Naive thymus-derived CD4-positive, alpha-beta T cell (primary cell): ENCODE measurements at places on chromosomes 5 and 9.

DNA sequence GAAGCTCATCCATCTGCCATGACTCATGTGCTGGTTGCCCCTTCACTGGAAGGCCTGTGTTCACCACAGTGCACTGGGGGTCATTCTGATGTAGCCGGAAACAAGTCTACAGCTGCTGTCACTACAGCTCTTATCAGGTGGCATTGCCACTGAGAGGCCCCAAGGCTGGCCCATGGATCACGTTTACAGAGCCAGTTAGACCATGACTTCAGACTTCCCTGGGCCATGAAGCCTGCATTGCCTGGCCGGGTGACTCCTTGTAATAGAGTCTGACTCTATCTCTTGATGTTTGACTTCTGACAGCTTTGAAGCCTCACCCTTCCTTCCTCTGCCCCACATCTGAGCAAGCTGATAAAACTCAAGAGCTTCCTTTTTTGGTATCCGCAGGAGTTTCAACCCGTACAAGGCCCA lies 473.5 kb upstream of the DAP start:
- peak; percentile 14 for DNase-seq

DNA sequence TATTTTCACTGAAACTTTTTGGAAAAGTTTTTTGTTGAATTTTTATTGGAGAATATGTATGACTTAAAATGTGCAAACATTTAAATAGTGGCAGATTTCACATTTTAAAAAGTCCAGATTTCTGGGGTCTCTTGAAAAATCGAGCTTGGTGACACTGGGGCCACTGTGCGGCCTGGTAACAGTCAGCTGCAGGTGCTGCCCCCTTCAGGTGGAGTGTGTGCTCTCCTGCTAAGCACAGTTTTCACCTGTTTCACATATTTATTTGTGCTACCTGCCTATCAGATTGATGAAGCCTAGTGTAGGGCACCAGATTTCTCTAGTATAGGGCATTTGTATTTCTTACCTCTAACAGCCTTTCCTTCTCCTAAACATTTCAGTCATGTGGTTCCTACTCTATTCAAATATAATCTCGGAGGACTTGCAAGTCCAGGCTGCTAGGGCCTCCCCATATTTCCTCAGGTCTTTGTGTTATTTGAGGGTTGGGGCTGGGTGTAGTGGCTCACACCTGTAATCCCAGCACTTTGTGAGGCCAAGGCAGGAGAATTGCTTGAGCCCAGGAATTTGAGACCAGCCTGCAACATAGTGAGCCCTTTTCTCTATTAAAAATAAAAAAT lies 95.8 kb upstream of the KLF9 start:
- DNase-seq, result no peak

GRCh38 chr5:17079562-17079961 lies 137.9 kb upstream of the BASP1 start:
- DNase-seq, result no peak

DNA sequence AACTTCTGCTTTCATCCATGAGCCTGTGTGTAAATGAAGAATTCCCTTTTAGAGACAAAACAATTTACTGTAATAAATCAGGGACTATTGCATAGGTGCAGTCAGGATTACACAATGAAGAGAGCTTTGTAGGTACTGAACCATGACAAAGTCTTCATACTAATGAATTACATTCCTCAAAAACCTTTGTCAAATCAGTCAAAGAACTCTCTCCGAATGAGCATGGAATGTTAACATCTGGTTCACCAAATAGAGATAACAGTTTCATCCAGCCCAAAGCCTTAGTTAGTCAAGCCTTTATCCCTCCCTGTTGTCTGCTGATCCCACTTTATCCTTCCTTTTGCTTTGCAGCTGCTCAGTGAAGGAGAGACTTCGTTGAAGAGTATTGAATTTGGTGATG lies 62.9 kb upstream of the DMRTA1 start:
- DNase-seq, result no peak

DNA sequence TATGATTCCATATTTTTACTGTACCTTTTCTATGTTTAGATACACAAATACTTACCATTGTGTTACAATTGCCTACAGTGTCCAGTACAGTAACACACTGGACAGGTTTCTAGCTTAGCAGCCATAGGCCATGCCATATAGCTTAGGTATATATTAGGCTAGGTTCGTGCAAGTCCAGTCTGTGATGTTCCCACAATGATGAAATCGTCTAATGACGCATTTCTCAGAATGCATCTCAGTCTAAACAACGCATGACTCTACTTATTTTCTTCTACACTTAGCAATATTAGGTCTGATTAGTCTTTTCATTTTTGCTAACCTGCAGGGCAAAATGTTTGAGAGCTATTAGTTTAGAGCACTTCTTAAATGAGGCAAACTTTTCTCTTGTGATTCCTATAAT lies 22.7 kb downstream of the OR2S2 start:
- no peak for DNase-seq

GRCh38 chr9:73219985-73220626 lies 68.4 kb downstream of the ANXA1 start:
- no peak for DNase-seq

- no peak for DNase-seq
These were observed 109.8 kb upstream of the IFNK start for GRCh38 chr9:27414220-27414761.

GRCh38 chr5:153796527-153796926 lies 242.2 kb downstream of the FAM114A2 start:
- DNase-seq, result no peak

GRCh38 chr5:315488-316209 lies 5.9 kb upstream of the AHRR start:
- no peak for DNase-seq

- no peak for DNase-seq
These were observed 48.1 kb upstream of the COL5A1 start for GRCh38 chr9:134593286-134594077.

GRCh38 chr5:38249812-38250211 lies 8.5 kb upstream of the EGFLAM start:
- no peak for DNase-seq

- DNase-seq, result no peak
These were observed 1.9 kb downstream of the C6 start for GRCh38 chr5:41211417-41211816.

DNA sequence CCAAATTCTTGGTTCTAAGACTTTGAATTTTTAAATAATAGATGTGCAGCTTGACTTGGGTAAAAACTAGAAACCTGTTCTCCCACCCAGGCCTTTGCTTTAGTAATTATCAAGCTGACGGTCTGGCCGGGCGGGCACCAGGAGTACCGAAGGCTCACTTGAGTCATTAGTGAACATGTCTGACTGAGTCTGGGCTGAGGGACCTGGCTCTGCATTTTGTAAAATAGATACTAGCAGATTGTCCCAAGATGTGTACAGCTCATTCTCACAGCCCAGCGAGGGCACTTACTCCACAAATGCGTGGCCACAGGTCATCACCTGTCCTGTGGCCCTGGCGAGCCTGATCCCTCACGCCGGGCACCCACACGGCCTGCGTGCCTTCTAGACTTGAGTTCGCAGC lies 216.2 kb downstream of the FANCC start:
- DNase-seq, result no peak

- no peak for DNase-seq
These were observed 13.9 kb downstream of the NINJ1 start for GRCh38 chr9:93119953-93120845.

GRCh38 chr5:124341066-124341858 lies 405.2 kb downstream of the ZNF608 start:
- no peak for DNase-seq

DNA sequence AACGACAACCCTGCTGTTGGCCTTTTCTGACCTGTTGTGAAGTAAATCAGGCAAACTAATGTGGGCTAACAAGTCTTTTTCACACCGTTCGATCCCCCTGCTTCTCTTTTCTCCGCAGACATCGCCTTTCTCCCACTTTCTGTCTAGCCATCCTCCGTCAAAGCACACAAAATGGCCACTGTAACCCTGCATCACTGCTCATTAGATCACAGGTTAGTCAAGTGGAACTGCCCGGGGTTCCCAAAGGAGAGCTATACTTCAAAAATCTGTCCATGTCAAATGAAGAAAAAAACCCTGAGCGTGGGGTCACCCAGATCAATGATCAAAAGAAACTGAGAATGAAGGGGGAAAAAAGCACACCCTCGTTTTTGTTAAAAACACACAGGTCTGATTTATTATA lies 212.1 kb downstream of the ARL15 start:
- DNase-seq, result no peak

DNA sequence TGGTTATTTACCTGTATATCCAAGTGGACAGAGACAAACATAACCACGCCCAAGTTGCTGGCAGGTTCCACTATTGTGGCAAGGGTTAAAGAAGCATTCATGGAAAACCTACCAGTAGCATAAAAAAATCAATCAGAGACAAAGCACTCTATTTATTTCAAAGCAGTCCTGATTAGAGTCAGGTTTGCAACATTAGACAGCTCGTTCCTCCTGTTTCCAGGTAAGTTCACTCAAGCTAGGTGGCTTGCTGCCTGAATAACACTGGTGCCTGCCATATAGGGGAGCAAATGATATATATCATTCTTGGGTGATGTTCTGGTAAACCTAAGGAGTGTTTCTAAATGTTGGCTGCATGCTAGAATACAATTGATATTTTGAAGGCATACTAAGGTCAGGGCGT lies 119.6 kb upstream of the TXNDC8 start:
- DNase-seq, result no peak

GRCh38 chr9:118148990-118149389 lies 444.8 kb downstream of the TLR4 start:
- DNase-seq, result no peak
